Activated CD4-positive, alpha-beta T cell treated with anti-CD3 and anti-CD28 coated beads, Interleukin-2, amount 10 ng/mL, durations not matched to agents 7 days and 5 days (primary cell): ENCODE measurements at places on chromosomes 7 and 10.

DNA sequence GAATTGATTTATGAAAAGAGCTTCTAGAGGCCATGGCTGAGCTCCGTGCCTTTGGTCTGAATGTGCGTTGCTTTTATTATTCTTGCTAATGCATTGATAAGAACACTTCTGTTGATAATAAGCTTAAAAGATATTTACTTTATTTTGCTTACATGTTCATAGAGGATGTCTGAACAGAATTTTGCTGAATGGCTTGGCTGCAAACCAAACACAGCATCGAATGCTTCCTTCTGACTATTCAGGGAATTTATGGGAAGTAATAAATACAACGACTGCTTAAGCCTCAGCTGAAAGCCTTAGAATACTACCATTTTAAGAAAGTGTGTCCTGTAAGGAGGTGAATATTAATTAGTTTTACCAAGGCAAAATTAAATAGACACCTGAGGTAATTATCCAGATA lies 643.5 kb upstream of the POT1 start:
- DNase-seq: no peak

GRCh38 chr10:116151076-116151475 lies 121.9 kb downstream of the GFRA1 start:
- DNase-seq: no peak

DNA sequence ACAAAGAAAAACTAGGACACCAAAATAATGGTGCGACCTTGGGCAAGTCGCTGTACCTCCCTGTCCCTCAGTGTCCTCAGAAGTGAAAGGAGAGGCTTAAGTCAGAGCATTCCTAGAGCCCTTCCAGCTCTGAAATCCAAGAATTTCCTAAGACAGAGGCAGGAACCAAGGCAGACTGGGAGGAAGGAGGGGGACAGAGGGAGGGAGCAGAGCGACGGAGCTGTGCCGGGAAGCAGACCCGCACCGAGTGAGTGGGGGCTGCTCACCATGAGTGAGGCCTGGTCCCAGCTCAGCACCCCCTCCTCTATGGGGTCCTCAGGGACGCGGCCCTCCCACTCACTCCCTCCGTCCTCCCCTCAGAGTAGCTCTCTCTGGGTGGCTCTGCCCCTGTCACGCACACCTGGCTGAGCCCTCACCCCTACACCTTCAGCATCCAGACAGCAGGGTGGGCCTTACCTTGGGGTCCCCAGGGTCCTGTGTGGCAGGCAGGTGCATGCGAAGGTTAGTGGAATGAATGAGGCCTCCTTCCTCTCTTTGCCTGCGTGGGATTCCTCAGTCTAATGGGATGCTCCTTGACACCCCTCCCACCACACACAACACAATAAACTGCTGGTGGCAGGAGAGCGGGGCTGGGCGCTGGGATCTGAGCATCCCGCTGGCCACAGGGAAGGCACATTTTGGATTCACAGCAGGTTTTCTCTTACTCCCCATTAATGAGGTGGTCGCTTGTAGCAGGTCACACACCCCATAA lies 4.6 kb upstream of the SMARCD3 start:
- no peak for DNase-seq

GRCh38 chr10:9834434-9834833 lies 1183.2 kb upstream of the CELF2 start:
- DNase-seq: no peak

GRCh38 chr10:103758294-103758681 lies 97.1 kb downstream of the SH3PXD2A start:
- no peak for DNase-seq

GRCh38 chr10:89360157-89360556 lies 17.7 kb upstream of the IFIT1B start:
- DNase-seq: no peak

DNA sequence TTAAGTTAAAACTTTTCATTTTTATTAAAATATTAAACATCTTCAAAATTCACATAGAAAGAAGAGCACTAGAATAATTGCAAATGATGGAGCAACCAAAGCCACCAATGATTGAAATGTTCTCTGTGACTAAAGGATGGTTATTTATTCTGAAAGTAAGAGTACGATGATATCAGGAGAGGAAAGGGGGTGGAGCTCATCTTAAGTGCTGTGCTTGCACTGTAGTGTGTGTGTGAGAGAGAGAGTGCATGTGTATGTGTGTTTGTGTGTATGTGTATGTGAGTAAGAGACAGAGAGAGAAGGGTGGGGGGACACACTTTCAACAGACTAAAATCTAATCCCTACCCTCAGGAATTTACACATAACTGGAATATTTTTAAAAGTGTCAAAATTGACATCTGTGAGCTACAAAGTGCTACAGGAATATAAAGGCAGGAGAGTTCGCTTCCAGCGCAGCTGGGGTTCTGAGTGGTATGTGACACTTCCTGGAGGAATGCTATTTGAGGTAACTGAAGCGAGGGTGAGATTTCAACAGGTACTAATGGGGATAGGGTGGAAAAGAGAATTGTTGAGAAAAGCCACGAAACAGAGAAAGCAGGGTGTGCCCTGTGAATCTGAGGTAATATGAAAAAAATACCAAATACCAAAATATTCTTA lies 57.2 kb upstream of the SMNDC1 start:
- DNase-seq: no peak

DNA sequence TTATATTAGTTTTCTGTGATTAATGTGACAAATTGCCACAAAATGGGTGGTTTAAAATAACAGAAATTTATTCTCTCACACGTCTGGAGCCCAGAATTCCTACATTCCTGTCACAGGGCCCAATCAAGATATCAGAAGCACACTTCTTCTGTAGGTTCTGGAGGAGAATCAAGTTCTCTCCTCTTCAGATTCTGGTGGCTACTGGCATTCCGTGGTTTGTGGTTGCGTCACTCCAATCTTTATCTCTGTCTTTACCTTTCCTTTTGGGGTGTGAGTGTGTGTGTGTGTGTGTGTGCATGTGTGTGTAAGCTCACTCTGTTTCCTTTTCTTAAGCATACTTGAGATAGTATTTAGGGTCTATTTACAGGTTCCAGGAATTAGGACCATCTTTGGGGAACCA lies 115.5 kb upstream of the DKK1 start:
- DNase-seq: no peak

- DNase-seq: no peak
Observed at GRCh38 chr10:49776851-49777250, 14.7 kb upstream of the OGDHL start.

DNA sequence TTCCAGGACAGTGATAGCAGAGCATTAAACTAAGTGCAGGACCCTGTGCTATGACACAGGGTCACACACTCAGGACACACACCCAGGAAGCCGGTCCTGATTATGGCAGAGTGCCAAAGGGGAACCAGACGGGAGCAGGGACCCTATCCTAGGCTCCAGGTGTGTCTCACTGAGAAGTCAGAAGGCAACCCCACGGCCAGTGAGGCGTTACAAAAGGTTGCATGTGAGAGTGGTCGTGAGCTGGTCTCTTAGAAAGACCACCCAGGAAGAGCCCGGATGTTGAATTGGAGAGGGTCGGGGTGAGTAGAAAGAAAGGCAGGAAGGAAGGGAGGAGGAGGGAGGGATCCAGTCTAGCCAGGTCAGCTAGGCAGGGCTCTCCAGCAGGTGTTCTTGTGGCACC lies 31.0 kb downstream of the FRMPD2 start:
- DNase-seq: no peak

DNA sequence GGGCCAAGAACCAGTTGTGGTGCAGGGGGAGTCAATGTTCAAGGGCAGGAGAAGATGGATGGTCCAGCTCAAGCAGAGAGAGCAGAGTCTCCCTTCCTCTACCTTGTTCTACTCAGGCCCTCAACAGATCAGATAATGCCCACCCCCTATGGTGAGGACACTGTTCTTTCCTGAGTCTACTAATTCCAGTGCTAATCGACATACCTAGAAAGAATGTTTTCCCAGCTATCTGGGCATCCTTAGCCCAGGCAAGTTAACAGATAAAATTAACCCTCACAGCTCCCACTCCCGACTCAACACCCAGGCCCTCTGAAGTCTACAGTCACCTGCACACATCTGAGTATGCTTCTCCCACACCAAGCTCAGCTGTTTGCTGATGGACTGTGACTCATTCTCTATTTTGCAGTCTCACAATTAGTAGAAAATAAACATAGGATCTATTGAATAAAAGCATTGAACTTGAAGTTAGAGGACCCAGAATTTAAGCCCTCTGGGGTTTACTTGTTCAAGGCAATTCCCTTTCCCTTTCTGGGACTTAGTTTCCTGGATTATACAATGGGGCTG lies 17.1 kb downstream of the COL13A1 start:
- no peak for DNase-seq

DNA sequence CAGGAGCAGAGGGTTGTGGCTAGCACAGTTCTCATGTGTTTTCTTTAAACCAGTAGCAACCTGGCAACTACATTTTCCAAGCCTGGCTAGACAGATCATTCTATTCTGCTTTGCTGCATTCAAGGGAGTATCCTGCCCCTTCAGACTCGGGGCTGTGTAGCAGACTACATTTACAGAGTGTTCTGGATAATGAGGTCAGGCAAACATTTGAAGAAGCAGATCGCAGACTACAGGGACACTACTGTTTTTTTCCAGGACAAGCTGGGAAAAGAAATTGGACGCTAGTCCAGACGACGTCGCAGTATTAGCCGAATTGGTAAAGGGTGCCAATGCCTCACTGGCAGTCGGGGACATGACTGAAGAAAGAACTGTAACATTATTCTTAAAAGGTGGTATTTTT lies 61.0 kb upstream of the PAPSS2 start:
- no peak for DNase-seq

GRCh38 chr7:94396037-94396431 lies 1.3 kb downstream of the COL1A2 start:
- no peak for DNase-seq

- DNase-seq: no peak
Observed at GRCh38 chr10:79070081-79070605, 1.4 kb downstream of the ZMIZ1 start.

- DNase-seq: no peak
Observed at GRCh38 chr10:43852644-43853214, 204.0 kb upstream of the ZNF32 start.

DNA sequence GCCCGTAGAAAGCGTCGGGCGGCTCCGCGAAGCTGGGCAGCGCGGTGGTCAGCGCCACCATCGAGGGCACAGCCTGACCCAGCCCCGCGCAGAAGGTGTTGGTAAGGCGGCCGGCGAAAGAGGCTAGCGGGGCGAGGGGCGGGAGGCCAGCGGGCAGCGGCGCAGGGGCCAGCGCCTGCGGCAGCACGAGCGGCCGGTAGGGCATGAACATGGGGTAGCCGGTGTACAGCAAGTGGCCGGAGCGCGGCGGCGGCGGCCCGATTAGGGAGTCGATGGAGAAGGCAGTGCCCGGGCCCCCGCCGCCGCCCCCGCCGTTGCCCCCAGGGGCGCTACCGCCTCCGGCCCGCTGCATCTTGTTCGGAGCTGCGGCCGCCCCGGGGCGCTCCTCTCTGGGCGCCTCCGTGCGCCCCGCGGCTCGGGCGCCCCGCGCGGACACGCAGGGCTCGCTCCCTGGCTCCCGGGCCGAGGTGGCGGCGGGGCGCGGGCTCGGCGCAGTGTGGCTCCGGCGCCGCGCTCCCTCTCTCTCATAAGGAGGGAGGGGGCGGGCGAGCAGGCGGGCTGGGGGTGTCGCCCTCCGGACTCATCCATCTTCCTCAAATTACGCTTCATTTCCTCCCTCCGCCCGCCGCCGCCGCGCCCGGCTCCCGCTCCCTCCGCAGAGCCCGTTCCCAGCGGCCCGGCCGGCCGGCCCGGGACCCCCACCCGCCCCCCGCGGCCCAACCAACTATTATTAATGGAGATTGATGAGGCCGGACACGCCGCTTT lies at the start of gene GBX1:
Gene GBX1 (minus strand): TSS at position 498 of the 765 bp plus-strand sequence. CDS start 146 bp downstream, at position 352.
- no peak for DNase-seq

GRCh38 chr10:130398090-130398994 lies 262.2 kb downstream of the GLRX3 start:
- no peak for DNase-seq

- DNase-seq: no peak
Observed at GRCh38 chr7:119465798-119466305, 807.1 kb upstream of the KCND2 start.

DNA sequence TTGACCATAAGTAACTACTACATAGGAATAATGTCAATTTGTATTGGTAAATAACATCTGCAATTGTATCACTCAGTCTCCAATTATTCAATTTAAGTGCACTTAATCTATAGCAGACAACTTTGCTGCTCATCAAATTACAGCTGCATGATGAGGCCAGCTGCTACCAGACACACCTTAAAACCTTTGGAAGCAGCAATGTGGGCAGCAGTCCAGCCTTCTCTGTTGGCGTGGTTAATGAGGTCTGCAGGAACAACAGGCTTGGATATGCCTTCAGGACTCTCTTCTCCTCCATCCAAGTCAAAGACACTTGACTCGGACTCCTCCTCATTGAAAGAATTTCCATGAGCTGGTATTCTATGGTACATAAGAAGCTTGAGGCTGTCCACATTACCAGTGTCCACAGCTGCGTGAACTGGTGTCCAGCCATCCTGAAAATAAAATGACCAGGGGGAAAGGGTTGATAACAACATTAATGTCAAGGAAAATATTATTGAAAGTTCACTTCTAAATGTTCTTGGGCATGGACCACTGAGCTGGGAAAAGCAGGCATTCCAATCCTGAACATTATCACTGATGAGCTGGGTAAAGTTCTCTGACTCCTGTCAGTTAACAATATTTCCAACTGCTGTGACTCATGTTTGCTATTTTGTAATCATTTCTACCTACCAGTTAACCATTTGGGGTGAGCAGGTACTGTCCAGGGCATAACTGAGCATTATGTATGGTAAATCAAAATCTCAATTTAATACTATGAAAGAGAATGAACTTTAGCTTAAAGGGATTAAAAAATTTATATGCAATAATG lies 95.7 kb downstream of the CTTNBP2 start:
- DNase-seq: no peak

- peak; percentile 43 for DNase-seq
Observed at GRCh38 chr10:97016728-97017473, 168.9 kb downstream of the SLIT1 start.

- no peak for DNase-seq
Observed at GRCh38 chr7:156402255-156402654, 238.3 kb upstream of the RNF32 start.

DNA sequence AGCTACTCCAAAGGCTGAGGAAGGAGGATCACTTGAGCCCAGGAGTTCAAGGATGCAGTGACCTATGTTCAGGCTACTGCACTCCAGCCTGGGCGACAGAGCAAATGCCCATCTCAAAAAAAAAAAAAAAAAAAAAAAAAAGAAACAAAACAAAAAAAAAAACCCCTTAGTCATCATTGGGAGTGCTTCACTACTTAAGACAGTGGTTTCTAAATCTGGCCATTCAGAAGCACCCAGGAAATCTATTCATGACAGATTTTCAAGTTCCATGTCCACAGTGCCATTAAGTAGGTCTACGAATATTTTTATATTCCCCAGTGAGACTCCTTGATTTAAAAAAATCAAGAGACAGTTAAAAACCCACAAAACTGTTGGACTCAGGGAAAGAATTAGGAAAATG lies 182.9 kb downstream of the PIP4K2A start:
- no peak for DNase-seq
